ENCODE measurements at places on chromosomes 12 and 14.
A peak's percentile ranks its signal among the peaks of the same experiment; 100 is the strongest.

DNA sequence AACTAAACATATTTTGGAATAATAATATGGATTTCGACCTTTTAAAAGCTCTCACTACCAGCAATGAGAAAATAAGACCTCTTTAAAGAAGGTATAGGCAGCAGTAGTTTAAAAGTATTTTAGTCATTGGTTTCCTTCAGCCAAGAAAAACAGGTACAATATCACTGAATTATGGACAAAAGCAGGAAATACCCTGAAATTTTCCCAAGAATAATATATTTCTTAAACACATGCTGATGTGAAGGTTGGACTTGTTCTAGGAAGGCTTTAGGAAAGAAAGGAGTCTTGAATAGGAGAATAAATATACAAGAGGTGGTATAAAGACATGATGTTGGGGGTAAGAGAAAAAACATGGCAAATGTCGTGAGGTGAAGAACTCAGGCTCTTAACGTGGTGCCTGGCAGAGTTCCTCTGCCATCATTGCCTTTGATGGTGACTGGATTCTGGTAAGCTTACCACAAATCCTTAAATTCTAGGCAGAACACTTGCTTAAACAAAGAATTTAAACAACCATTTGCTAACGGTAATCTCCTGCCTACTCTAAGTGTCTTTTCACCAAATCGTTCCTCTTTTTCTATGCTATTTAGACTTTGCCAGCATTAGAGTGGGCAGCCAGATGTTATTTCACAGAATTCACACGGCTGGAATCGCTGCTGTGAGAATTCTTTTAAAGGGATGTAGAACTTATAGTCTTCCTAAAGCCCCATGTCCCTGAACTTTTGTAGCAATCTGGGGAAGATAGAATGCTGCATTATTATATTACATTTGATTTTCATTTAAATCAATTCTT, 11.9 kb upstream of the NUDT4 start:
- DNase-seq: no peak

DNA sequence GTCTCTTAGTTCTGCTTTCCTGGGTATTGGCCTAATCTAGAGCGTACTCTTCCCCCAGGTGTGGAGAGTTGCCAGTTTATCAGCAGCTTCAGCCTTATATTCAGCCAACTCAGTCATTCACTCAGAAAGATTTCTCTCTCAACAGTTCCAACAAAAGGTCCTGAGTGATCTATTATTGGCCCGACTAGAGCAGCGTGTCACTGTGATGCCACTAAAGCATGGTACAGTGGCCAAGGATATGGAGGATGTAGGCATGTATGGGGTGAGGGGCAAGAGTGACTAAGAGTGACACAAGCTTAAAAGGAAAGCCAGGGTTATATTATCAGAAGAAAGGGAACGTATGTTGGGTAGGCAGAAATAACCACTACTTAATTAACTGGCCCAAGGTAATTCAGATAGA, 4.8 kb downstream of the NOPCHAP1 start:
- no peak for DNase-seq

DNA sequence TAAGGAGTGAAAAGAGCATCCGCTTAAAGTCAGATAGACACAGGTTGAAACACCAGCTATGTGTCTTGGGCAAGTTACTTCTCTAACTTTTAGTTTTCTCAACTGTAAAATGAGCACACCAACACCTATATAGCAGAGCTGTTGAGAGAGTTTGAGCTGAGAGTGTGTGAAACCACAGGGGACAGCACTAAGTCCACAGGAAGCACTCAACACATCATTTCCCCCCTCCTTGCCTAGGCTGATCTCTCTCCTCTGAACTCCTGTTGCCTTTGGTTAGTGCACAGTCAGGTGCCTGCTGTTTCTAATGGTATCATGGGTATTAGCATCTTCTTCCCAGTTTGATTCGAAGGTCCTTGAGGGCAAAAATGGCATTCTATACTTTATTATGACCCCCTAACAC, 176.7 kb downstream of the DPF3 start:
- DNase-seq: no peak

DNA sequence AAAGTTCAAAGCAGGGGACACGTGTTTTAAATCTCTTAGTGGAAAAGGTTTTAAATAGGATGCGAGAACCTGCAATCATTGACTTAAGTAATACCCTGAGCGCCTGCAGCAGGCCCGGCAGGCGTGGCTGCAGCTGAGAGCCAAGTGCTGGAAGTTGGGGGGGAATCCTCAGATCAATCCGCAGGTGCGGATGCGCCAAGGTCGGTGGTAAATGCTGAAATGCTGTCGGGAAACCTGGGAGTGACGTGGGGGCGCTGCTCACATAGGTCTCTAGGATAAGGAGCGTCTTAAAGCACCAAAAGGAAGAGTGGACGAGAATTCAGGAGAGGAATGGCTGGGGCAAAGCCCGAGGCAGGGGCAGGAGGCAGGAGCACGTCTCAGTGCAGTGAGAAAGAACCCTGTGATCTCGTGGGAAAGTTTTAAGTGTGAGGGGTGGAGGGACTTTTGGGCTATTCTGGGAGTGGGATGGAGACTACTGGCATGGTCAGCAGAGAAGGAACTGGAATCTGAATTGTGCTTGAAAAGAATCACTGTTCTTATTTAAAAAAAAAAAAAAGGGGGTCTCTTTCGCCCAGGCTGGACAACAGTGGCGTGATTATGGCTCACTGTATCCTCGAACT, 883 bp upstream of the CDCA4 start:
- peak; percentile 43 for DNase-seq

Measured in fibroblast of lung (primary cell).